Stimulated activated CD4-positive, alpha-beta T cell treated with anti-CD3 and anti-CD28 coated beads, Interleukin-15, amount 100 ng/mL, for 1 hour (primary cell): ENCODE measurements at places on chromosomes 5 and 9.

- DNase-seq = no peak
Measured at GRCh38 chr5:37044120-37044519, 167.6 kb downstream of the NIPBL start.

DNA sequence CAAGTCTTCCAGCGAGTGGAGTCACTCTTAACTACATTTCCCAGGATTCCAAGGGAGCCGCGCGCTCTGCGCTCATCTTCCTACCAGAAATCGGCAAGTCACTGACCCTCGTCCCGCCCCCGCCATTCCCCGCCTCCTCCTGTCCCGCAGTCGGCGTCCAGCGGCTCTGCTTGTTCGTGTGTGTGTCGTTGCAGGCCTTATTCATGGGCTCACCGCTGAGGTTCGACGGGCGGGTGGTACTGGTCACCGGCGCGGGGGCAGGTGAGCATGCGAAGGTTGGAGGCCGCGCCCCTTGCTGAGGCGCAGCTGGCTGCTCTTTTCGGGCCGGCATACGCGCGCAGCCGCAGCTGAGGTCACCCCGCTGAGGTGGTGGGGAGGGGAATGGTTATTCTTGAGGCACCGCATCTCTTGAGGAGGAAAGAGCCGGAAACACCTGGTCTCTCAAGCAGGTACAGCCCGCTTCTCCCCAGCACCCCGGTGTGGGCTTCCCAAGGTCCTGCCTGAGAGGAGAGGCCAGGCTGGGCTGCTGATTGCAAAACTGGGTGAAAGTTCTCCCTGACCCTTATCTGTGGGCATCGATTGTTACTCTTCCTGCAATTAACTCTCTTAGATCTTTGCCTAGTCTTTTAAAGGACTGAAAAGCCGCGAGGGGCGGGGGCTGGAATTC is at the start of gene HSD17B4:
Gene HSD17B4, plus strand, starts transcription at position 125 of the 667 bp plus-strand sequence. Its CDS starts 79 bp downstream, at position 204.
- DNase-seq = peak; percentile 48

DNA sequence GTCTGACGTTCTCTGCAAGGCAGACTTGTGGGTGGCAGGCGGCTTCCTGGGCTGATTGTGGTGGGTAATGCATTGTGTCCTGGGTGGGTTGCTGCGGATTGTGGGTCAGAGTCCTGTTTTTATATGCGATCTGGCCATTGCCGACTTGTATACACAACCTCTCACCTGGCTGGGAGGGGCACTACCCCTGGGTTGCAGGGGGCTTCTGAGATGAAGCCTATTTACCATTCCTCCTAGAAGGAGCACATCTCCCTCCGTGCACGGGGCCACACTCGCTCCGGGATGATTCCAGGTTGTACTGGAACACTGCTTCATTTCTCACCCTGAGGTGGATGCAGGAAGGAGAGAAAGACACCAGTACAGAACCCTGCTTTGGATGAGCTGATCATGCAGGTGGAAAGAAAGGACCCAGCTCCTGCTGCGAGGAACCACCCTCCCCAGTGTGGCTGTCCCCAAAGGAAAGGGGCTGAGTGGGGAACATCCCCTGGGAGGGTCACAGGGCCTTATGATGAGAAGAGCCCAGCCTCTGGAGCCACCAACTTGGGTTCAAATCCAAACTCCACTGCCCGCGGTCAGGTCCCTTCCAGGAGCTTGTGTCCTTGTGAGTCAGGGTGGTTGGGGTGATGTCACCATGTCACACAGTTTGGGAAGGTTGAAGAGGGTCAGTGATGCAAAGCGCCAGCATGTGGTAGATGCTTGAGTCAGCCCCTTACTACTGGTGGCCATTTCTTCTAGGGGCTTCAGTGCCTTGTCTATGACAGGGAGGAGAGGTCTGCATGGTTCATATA is 151.8 kb upstream of the COL5A1 start:
- DNase-seq = no peak

DNA sequence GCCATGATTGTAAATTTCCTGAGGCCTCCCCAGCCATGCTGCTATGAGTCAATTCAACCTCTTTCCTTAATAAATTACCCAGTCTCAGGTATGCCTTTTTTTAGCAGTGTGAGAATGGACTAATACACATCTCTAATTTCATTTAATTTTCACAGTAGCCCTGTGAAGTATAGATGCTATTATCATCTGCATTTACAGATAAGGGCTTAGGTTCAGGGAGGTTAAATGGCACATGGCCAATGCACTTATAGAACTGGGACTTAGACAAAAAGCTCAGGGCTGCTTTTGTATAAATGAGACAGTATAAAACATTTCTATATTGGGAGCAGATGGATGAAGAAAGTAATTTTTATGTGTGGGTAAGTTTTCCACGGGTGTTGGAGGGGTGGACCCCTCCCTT is 62.9 kb upstream of the PANK3 start:
- DNase-seq = no peak

DNA sequence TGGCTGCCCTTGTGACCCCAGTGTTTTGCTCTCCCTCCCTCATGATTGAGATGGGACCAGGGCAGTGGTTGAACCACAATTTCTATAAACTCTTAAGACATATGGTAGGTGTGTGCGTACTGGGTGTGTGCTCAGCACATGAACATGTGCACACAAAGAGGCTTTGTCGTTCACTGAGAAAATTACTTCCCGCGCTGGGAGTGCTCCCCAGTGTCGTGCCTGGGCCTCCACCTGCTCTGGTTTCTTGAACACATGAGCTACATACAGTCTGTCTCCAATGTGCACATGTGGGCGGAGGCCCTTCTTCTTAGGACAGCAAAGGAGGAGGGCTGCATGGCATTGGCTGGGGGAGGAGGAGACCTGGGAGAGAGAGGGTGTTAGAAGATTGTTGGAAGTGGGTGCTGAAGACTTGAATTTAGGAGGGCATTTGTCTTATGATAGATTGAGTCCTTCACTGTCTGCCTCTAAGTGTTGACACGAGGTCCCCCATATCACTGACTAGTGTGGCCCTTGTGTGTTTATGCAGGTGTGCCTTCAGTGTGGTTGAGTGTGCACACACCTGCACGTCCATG is 170.0 kb downstream of the CACNA1B start:
- no peak for DNase-seq

DNA sequence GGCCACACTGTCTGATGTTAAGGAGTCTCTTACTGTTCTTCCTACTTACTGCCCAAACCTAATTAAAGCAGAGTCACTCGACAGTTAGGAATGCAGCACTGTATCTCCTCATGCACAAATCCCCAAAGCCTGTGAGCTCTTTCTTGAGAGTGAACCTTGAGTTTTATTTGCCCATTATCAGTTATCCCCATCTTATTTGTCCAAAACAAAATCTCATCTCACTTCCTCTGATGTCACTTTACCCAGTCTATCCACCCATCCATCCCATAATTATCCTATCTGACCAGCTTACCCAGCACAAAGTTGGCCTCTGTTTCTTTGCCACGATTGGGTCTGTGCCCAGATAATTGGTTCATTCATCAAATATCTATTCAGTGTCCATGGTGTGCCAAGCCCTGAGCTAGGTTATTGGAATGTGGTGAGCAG is 250.8 kb downstream of the SLIT3 start:
- DNase-seq = no peak

DNA sequence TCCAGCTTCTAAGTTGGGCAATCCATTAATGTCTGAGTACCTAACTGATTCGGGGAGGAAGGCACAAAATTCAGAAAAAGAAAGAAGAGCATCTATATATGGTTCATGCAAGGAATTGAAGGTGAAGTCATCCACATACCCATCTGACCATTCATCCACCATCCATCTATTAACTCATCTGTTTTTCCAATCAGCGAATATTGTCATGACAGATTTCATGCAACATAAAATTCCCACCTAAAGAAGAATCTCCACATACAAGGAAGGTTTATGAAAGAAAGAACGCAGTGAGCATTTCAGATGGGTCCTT is 164.7 kb downstream of the GRIA1 start:
- no peak for DNase-seq

DNA sequence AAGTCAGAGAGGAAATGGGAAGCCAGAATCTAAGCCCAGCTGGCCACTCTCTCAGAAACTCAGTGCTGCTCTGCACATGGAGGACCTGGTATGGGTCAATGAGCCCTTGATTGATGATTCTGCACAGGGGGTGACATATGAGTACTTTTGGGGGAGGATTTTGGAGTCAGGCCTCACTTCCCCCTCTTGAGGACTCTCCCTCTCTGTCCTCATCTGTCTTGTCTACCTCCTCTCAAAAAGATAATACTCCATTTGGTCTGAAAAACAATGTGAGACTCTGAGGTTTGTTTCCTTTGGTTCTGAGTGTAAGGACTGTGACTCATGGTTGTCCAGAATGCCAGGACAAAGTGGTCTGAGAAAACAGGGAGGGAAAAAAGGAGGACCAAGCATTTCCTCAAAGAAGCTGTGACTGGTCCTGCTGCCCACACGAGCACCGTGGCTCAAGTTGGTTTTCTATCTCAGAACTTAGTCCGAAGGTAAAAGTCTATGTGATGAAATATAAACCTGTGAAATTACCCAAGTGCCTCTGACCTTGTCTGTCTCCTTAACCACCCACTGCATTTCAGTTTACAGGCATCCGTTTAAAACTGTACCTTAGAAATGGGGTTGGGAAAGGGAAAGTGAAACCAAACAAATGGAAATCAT is 11.1 kb downstream of the TTC39B start:
- no peak for DNase-seq

DNA sequence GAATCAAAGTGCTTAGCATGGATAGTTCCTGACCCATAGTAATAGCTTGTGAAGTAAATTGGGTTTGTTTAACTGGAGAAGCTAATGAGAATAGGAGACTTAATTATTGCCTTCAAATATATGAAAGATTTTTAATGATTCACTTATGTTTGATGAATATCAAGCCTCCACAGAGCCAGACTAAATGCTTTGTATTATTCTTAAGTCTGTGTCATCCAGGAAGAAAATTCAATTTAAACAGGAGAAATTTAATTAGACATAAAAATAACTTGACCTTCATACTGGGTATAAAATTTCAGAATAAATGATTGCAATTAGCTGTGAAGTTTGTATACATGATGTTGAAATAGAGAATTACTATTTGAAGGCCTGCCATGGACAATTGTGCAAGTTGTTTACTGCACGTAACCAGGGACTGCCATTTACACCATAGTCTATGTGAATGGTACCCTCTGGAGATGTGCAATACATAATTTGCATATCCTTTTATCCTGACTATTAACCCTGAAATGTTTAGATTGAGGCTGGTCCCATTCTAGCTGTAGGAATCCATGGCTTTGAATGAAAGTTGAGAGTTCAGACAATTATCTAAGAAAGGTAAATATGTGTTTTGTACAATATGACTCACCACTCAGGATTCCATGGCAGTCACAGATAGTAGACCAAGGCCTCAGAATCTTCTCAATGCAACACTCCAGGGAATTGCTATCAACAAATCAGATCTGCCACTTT is 133.5 kb upstream of the IL12B start:
- DNase-seq = no peak

DNA sequence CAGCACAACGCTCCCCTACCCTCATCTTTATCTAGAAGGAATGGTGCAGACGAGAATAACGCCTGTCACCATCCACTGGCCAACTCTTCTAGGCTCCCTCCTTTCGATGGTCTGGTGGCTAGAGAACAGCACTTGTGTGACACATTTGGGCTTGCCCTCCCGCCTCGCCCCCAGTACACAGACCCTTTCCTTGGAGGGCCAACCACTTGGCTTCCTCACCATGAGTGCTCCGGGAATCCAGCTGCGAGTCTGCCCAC is 1.4 kb downstream of the GNAQ start:
- no peak for DNase-seq

GRCh38 chr9:21554813-21555212 is 72.7 kb upstream of the IFNE start:
- DNase-seq = no peak

GRCh38 chr9:133130685-133131244 is 9.7 kb upstream of the RALGDS start:
- DNase-seq = no peak
